ENCODE measurements at places on chromosomes 6 and 20.

- DNase-seq, result no peak
Measured at GRCh38 chr6:36487698-36488097, 44.9 kb downstream of the KCTD20 start.

GRCh38 chr6:136771306-136771705 lies 21.0 kb downstream of the MAP3K5 start:
- DNase-seq, result no peak

DNA sequence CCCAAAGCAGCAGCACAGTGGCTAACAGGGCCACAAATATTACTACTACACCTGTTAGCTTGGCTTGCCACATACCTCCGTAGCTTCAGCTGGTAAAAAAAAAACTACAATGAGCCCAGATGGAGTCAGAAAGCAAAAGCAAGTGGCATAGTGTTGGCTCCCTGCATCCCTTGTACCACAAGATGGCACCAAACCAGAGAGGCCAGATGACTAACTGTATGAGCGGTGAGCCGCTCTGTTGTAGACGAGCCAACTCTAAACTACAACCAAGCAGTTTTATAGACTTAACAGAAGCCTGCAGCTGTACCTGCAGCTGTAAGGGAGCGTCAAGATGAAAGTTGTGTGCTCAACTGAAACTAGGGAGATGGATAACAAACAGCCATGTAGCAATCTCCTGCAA lies 84.5 kb upstream of the MCHR2 start:
- DNase-seq, result no peak

GRCh38 chr20:48012401-48012974 lies 227.2 kb upstream of the SULF2 start:
- no peak for DNase-seq

DNA sequence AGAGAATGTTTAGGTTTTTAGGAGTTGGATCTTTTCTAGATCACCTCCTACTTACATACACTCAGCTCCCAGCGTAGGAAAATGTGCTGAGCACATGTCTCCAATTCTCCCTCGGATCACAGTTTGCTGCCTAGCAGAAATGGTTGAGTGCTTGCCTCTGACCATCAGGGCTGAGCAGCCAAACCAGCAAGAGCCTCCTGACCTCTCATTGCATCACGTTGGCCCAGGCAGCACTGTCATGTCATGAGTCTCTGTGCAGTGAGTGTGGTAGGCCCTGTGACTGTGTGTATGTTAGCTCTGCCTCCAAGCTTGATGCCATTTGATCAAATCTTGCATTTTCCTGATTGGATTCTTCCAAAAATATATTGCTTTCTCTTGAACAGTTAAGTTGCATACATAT lies 112.0 kb downstream of the LRRC1 start:
- no peak for DNase-seq

Measured in activated gamma-delta T cell (primary cell).